Type B pancreatic cell (in vitro differentiated cells): ENCODE measurements at places on chromosomes 7 and 10.

DNA sequence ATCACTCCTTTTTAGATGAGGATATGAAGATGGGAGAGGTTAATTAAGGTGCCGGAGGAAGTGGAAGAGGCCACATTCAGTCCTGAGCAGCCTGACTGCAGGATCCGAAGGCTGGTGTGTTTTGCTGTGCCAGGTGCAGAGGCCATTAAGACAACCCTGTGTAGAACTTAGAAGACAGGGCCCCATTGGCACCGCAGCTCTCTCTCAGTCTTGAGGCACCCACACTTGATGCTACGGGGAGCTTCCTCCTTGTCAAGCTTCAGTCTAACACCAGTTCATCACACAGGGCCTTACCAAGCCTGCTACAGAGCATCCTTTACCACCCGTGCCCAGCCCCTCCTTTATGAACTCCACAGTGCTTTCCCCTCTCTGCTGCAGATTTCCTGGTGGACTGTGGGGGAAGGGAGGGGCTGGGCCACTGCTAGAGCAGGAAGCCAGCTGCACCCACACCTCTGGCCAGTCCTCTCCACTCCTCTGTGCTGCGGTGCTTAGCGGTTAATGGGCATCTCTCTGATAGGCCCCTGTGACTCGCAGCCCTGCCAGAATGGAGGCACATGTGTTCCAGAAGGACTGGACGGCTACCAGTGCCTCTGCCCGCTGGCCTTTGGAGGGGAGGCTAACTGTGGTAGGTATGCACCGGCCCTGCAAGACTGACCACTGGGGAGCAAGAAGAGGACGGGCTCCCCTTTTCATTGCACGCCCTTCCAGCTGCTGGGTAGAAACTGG lies 45.5 kb downstream of the VWA2 start:
- DNase-seq, result no peak

GRCh38 chr10:8116474-8116873 lies 62.0 kb downstream of the GATA3 start:
- DNase-seq, result no peak

- peak; percentile 79 for DNase-seq
Observed at GRCh38 chr10:108911814-108912541, 1011.3 kb downstream of the XPNPEP1 start.

GRCh38 chr10:12638103-12638502 lies 288.8 kb downstream of the CAMK1D start:
- DNase-seq, result no peak

DNA sequence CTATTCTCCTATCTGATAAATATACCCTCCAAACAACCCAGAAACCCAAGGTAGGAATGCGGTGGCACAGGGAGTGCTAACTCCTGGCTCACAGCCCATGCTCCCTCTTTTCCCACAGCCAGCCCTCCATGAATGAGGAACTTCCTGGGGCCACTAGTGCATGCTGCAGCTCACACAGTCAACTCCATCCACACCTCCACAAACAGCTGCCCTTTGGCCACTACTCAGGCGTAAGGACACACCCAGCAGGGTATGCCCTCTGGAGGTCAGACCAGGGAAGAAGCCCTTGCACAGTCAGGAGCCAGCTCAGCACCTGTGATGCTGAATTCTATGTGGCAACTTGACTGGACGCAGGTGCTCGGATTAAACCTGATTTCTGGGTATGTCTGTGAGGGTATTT lies 85.2 kb upstream of the PIK3CG start:
- no peak for DNase-seq
